Non-pigmented ciliary epithelial cell (primary cell): ENCODE measurements at places on chromosomes 12 and 14.

DNA sequence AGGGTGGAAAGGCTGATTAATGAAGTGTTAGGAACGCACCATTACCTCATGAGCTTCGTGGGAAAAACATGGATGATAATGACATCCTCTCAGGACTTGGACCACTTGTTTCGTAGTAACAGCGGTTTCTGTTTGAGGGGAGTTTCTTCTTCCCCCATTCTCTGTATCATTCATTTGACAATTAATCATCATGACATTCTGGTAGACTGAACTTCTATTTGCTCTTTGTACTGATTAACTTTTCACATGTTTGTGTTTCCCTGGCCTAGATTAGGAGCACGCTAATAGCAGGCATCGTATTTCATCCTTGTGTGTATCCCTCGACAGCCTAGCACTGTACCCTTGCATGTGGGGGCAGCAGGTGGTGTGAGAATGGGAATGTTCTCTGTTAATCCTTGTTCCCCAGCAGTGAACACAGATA, 8.0 kb downstream of the LRRC74A start:
- no peak for DNase-seq

- no peak for DNase-seq
These were observed 24.2 kb downstream of the OTUB2 start for GRCh38 chr14:94050231-94050880.

- DNase-seq: no peak
These were observed 26.9 kb downstream of the WDR89 start for GRCh38 chr14:63614679-63615363.

- no peak for DNase-seq
These were observed 10.3 kb downstream of the ZFYVE21 start for GRCh38 chr14:103725739-103726395.

DNA sequence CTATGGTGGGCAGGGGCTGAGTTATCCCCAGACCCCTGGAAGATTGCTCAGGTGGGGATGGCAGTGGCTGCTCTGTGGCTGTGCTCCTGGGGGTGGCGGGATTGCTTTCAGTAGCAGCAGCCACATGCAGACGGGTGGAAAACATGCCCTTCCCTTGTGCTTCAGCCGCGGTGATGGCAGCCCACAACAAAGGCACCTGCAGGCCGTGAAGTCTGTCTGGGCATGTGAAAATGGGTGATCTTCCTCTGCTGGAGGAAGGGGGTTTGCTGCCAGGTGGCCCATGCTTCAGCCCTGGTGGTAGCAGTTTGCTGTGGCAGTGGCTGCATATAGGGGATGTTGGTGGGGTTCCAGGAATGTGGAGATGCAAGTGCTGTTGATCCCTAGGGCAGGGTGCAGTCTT, 326.2 kb upstream of the RGS6 start:
- DNase-seq: no peak

DNA sequence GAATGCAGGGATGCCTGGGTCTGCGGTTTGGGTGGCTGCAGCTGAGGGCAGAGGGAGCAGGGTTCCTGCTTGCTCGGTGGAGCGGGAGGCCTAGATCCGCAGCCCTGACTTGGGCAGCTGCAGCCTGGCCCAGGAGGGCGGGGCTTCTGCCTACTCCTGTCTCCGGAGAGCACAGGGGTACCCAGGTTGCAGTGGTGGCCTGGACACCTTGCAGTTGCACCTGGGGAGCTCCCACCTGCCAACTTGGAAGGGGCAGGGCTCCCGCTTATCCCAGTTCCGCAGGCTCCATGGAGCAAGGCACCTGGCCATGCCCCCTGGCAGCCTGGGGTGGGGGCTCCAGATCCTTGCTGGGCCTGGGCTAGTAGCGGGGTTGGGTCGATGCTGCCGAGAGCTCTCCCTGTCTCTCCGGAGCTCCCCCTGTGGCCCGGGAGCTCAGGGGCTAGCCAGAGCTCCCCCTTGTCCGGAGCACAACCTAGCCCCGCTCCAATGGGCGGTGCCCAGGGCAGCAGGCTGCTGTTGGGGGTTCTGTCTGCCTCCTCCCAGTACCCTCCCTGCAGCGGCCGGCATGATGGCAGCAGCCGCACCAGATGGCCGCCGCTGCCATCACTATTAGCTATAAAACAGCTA, 136.4 kb downstream of the PTPRR start:
- no peak for DNase-seq

DNA sequence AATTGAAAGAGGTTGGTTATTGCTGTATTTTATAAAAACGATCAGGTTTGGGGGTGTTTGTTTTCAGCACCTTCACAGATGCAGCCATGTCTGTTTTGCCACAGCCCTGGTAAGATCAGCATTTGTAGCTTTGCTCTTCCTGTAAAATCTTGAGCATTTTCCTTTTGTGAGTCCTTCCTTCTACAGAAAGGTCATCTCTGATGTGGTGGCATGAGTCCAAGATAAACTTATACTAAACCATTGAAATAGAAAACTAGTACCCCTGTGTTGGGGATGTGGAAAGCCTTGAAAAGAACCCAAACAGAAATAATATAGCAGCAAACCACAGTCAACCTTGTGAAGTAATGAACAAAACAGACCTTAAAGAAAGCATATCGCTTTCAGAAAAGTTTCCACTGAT, 85.5 kb downstream of the TGFB3 start:
- DNase-seq: no peak

DNA sequence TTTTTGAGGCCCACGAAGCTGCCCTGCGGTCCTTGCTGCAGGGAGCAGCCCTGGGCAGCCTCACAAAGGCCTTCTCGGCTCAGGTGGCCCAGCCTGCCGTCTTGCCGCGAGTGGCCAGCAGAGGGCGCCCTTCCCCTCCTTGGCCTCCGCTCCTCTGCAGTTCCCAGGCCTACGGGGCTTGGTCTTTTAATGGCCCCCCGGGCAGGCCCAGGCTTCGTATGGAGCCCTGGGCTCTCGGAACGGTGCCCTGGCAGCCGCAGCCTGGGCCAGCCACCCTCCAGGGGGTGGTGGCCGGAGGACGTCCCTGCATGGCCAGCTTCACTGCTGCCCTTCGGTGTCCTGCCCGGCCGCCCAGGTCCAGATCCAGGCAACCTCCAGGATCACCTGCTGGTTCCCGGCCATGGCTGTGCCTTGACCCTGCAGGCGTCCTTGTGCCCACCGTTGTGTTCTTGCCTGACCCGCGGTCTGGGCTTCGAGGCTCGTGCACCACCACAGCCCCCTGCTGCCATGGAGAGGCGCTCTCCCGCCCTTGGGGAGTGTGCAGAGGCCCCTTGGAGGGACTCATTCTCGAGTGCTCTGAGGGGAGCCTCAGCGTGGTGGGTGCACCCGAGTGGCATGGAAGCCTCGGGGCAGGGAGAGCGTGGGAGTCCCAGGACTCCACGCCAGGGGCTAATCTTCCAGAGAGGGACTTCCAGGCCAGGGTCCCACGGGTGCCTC, 9.4 kb downstream of the ASPG start:
- DNase-seq: no peak
